NCI-H1417 (cell line): ENCODE measurements at places on chromosomes 6 and 20.

GRCh38 chr6:139248911-139249310 lies 42.9 kb downstream of the TXLNB start:
- no peak for DNase-seq

DNA sequence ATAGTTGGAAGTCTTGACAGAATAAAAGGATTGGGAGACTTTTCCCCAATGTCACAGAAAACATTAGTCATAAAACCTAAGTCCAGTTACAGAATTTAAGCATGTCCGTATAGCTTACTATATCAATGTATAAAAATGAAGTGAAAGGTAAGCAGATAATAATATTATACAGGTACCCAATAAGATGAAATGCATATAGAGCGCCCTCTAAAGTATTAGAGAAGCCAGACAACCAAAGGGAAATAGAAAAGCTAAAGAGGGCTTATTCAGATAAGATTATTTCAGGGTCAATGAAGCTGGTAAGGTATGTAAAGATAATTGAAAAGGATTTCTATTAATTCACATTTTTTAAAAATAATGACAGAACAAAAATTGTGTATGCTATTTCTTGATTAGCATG lies 947.7 kb upstream of the MAP3K7 start:
- DNase-seq, result no peak

DNA sequence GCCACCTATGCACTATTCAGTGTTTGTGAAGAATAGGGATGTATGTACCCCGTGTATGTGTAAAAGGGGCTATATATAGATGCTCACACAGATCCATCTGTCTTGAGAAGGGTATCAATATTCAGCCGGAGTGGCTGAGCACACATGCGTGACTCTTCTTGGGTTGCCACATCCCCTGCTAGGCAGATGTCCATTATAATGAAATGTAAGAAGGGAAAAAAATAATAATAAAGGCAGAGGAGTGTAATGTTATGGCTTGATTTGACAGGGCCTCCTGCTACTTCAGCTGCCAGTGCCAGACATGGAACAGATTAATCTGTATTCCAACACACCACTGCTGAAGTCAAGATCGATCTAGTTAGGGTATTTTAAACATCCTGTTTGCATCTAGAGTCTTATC lies 74.2 kb upstream of the VSTM2L start:
- DNase-seq, result no peak

DNA sequence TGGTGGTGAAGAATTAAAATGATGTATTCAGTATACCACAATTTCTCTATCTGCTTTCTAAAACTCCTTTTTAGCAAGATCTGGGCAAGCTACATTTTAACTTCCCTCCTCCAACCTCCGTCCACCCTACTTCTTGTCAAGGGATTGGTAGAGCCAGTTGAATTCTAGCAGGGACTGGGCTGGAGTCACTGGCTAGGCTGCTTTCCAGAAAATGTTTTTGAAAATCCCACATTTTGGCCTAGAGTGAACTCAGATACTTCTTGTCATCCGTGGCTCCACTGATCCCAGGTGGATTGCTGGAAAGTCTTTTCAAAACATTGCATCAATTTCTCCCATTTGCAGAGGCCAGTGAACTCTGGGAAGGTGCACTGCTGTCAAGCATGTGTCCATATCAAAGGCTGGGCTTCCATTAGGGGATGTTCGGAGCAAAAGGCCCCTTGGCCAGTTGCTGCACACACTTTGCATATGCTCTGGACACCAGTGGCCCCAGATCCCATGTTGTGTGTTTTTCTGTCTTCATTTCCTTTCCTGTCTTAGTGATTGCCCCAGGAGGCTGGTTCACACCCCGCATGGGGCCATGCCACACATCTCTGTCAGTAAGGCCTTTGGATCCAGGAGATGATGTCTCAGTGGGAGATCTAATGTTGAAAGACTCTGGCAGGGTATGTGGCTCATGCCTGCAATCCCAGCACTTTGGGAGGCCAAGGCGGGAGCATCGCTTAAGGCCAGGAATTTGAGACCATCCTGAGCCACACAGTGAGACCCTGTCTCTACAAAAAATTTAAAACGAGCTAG lies 11.3 kb upstream of the KCNK16 start:
- no peak for DNase-seq

DNA sequence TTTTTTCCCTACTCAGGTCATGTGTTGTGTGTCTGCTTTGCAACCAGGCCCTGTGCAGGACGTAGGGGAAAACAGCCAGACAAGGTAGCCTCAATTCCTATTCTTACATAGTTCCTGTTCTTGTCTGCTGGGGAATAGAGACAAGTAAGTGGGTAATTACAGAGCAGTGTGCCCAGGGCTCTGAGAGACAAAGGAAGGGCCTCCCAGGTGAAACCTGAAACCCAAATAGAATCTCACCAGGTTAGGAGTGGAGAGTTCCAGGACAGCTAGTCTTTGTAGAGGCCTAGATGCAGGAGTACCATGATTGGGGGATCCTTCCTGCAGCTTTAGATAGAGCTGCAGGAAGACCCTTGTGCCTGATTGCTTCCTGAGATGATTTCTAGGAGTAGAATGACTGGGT lies 48.4 kb downstream of the DHX35 start:
- DNase-seq, result peak; percentile 60

GRCh38 chr20:6855104-6855503 lies 87.6 kb downstream of the BMP2 start:
- DNase-seq, result no peak

DNA sequence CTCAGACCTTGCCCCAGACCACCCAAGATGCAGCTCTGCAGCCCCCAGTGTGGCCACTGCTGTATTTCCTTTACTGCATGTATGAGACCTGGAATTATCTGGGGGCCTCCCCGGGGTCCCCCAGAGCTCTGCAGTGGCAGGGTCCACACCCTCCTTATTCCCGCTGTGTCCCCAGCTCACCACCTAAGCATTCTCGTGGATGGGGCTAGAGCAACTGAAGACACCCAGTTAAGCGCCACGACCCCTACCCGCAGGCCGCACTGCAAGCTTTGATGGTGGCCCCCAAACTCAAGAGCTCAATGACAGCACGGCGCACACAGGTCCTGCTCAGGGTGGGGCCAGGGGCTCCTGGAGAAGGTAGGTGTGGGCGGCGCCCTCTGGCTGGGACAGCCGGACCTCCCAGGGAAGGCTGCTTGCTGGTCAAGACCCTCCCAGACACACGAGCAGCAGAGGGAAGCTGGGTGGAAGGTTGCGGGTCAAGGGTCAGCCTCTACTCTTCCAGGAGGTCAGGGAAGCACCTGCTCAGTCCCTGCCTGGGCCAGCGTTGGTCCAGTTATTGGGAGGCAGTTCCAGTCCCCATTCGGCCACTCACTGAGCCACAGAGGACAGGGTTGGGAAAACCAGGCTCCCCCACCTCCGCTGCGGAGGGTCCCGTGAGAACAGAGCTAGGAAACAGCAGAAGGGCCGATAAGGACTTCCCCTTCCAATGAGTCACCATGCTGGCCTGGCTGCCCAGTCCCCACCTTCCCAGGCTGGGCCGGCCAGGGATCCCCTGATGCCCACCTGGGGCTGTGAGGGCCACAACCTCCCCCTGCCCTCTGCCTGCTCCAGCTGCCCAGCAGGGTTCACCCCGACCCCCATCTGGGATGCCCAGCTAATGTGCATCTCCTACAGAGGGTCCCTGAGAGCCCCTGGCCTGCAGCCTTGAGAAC lies 2.9 kb downstream of the LAMA5 start:
- DNase-seq, result no peak

DNA sequence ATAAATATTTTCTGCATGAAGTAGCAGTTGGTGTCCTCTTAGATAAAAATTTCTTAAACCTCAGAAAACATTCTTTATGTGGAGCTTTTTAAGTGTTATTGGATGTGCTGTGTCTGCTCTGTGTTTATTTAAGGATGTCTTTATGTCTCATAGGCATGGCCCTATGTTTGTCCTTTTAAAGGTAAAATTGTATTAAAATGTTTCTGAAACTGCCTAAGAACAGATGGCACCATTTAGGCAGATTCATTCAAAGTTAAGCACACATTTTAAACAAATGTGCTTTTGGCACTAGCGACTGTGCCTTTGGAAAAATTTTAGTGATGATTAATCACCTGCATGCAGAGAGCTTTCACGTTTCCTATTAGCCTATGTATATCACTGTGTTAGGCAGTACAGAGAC lies 125.2 kb downstream of the KIF6 start:
- no peak for DNase-seq

- DNase-seq, result no peak
These were observed 110.3 kb downstream of the COL19A1 start for GRCh38 chr6:69976591-69977090.

- no peak for DNase-seq
These were observed 43.0 kb upstream of the FRMD1 start for GRCh38 chr6:168122011-168122410.
